ENCODE measurements at places on chromosomes 6 and 20. TPM values are rescaled to one million over a fixed set of nuclear protein-coding genes. Genes with fewer than 3 reads are reported as not detected.

Gene BTNL2
- total RNA-seq: not detected

Gene SLC17A9
- total RNA-seq: 7.6 TPM

Gene KIAA0408
- total RNA-seq: 16.9 TPM

Gene GJA1
- not detected for total RNA-seq

DNA sequence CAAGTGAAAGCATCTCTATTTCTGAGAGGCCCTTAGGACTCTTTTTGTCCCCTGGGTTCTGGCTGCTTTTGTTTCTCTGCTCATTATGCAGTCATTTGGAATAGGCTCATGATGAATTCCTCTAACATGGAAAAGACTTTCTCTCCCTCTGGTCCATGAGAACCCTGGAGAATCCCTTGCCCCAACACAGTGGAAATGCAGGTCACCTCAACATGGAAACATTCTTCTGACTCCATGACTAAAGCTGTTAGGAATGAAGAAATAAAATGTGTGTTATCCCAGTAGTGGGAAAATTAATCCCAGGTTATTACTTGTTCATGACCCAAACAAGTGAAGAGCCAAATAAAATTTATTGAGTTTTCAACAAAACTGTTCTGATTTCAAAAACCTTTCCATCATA lies 458.6 kb downstream of the EPM2A start:
- no peaks in the 10 kb centered on the region for H3K4me1 ChIP-seq
- H3K27me3 ChIP-seq: no peaks in the 10 kb centered on the region
- H3K27ac ChIP-seq: no peak overlapping the region
- no peaks in the 10 kb centered on the region for H3K36me3 ChIP-seq
- H3K4me3 ChIP-seq: no peak overlapping the region

GRCh38 chr20:50012282-50013263 lies 29.8 kb downstream of the SNAI1 start:
- H3K27ac ChIP-seq: no peak overlapping the region
- H3K4me1 ChIP-seq: peaks cover 7% of the 10 kb centered on the region
- no peaks in the 10 kb centered on the region for H3K36me3 ChIP-seq
- no peak for DNase-seq

All from activated T-helper 1 cell treated with anti-CD3 and anti-CD28 coated beads, Interleukin-12 subunit alpha, Interleukin-12 subunit beta, Interleukin-2, Interleukin-4 antibody, amounts not matched to agents 30 ng/mL and 10 ng/mL and 1 ng/mL, durations not matched to agents 14 hours and 24 hours and 36 hours (primary cell).